ENCODE measurements at places on chromosomes 7 and 10. TPM values are rescaled to one million over a fixed set of nuclear protein-coding genes. Genes with fewer than 3 reads are reported as not detected.

GRCh38 chr10:69644658-69645295, 14.7 kb downstream of the FAM241B start:
- no peaks in the 10 kb centered on the region for H3K27me3 ChIP-seq
- H3K36me3 ChIP-seq, result no peaks in the 10 kb centered on the region
- H3K4me1 ChIP-seq, result no peaks in the 10 kb centered on the region

DNA sequence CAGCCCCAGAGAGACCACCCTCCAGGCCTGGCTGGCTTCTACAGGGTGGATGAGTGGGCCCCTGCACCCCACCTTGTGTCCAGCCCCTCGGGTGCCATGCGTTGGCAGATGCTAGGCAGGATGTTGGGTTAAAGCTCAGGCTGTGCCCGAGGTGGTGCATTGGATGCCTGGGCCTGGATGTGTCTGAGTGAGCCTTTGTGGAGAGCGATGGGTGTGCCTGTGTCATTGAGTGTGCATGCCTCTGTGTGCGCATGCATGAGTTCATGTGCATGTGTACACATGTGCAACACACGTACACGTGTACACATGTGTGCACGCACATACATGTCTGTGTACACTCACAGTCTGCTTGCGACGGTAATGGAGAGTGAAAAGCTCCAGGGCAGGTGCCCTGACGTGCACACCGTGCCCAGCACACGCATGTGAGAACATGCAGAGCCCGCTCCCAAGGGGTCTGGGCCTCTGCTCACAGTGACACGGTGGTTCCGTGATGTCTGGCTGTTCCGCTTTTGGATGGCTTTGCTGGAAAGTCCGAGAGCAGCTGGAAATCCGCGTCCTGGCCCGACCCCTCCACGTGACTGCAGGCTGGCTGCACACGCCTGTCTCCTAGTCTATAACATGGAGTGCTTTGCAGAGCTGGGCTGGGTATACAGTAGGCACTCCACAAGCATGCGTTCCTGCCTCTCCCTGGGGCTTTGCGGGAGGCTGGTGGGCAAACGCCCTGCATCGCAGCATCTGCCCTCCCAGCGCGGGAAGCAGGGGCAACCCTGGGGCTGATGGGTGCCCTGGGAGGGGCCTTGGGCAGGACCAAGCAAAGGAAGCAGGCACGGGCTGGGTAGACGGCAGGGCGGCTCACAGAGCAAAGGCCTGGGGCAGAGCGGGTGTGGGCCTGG, 36.9 kb downstream of the ELFN1 start:
- no peak overlapping the region for H3K27ac ChIP-seq
- H3K36me3 ChIP-seq, result peaks cover 2% of the 10 kb centered on the region
- H3K4me3 ChIP-seq, result no peak overlapping the region
- DNase-seq, result no peak
- H3K27me3 ChIP-seq, result no peaks in the 10 kb centered on the region

GRCh38 chr7:42338916-42339540, 102.0 kb upstream of the GLI3 start:
- no peak overlapping the region for H3K27ac ChIP-seq
- H3K27me3 ChIP-seq, result no peaks in the 10 kb centered on the region
- no peak for DNase-seq

DNA sequence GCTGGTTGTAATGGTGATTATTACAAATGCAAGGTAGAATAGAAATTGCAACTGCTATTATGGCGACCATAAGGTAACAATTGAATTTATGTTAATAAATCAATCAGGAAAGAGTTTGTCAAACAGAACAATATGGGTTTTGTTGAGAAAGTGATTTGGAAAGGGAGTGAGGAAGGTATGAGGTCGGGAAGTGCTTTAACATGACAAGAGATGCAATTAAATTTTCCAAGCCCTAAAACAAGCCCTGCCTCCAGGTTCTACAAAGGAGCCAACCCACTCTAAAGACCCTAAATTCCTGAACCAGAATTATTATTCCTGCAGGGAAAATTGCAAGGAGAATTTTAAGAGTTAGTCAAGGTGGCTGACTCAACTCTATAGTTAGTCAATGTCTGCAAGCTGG, 363.7 kb downstream of the BMPER start:
- H3K4me3 ChIP-seq, result no peak overlapping the region
- no peaks in the 10 kb centered on the region for H3K27me3 ChIP-seq
- H3K27ac ChIP-seq, result no peak overlapping the region
- no peaks in the 10 kb centered on the region for H3K4me1 ChIP-seq
- no peaks in the 10 kb centered on the region for H3K36me3 ChIP-seq

DNA sequence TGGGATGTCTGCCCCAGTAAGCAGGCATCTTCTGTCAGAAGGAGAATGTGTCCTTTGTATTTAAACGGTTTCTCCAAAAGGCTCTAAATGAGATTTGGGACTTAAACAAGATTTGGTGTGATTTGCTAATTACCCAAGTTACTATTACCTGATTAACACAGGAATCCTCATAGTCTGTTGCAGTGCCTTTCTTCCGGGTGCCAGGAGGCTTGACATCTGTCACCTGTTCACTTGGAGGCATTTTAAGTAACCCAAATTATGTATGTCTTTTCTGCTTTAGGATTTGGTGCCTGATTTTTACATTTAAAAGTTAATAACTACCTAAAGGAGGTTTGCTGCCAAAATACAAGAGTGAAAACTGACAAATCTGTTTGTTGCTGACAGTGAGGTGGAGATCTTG, 587.9 kb upstream of the GALNT17 start:
- H3K4me1 ChIP-seq, result no peaks in the 10 kb centered on the region
- H3K27ac ChIP-seq, result no peak overlapping the region
- no peaks in the 10 kb centered on the region for H3K36me3 ChIP-seq
- DNase-seq, result no peak

- no peak overlapping the region for H3K4me3 ChIP-seq
- no peaks in the 10 kb centered on the region for H3K27me3 ChIP-seq
- H3K27ac ChIP-seq, result peak overlapping the region; percentile 66
- DNase-seq, result peak; percentile 43
These were observed 25.9 kb downstream of the TBXAS1 start for GRCh38 chr7:139854803-139855497.

MOGAT3 gene
- not detected for total RNA-seq

UBE2D1 gene
- 12.8 TPM for total RNA-seq
